ENCODE measurements at places on chromosomes 12 and 14.

DNA sequence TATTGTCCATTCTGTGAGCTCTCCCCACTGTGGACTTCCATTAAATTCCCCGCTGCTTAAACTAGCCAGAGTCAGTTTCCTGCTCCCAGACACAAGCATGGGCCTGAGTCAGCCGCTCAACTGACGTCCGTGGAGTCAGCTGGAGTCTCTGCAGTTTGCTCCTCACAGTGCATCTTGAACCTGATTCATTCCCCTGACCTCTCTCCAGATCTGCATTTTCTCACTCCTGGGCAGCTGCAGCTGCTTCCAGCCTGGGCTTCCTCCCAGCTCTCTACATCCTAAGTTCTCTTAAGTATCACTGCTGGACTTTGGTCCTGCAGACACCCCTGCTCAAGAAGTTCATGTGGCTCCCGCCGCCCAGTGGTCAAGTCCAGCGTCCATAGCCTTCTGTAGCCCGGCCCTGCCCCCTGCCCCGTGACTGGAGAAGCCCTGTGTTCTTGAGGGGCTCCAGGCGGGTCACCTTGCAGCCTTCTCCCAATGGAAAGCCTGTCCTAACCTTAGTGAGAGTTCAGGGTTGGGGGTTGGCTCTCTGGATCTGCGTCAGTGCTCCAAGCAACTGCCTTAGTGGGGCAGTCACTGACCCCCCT, 20.0 kb downstream of the NFKBIA start:
- DNase-seq: no peak

- DNase-seq: no peak
These were observed 116.8 kb downstream of the NELL2 start for GRCh38 chr12:44759289-44759688.

GRCh38 chr12:95096852-95097251, 23.4 kb upstream of the NR2C1 start:
- DNase-seq: no peak

GRCh38 chr14:89720741-89721729, 233.5 kb downstream of the EFCAB11 start:
- DNase-seq: peak; percentile 81

GRCh38 chr12:2751230-2751629, 43.5 kb upstream of the FKBP4 start:
- no peak for DNase-seq

- DNase-seq: peak; percentile 25
These were observed 47.3 kb upstream of the PAWR start for GRCh38 chr12:79737875-79738718.

GRCh38 chr14:70555890-70556289, 21.1 kb upstream of the ADAM20 start:
- DNase-seq: no peak

DNA sequence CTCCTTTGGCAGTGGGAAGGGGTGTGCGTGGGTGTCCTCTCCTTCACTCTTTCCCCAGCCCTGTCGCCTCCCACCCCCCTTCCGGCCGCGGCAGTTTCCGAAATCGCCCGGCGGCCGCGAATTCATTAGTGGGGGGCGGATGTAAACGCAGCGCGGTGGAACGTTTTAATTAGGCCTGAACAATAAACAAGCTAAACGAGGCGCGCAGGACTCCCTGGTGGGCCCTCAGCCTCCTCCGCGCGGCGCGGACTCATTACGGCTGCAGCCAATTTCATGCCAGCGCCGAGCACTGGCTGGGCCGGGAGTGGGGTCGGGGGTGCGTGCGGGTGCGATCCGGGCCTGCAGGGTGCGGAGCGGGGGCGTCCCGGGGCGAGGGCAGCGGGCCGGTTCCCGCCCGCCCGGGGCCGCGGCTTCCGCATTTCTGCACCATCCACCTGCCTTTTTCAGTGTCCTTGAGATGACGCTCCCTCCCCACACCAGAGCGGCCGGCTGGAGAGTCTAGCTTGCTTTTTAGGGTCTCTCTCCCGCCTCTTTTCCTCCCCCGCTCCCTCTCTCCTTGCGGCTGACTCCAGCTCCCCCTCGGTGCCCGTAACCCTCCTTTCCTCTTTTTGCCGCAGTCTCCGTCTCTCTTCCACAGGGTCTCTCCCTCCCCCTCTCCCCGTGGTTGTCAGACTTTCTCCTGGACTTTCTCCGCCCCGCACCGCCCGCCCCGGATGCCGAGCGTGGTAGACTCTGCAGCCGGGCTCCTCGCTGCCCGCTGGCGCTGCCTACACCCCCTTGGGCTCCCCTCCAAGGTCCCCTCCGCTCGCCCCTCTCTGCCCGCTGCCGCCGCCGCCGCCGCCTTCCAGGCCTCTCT, at the start of gene CISTR:
Gene CISTR, minus strand, starts transcription at position 644 of the 856 bp plus-strand sequence.
- peak; percentile 46 for DNase-seq

DNA sequence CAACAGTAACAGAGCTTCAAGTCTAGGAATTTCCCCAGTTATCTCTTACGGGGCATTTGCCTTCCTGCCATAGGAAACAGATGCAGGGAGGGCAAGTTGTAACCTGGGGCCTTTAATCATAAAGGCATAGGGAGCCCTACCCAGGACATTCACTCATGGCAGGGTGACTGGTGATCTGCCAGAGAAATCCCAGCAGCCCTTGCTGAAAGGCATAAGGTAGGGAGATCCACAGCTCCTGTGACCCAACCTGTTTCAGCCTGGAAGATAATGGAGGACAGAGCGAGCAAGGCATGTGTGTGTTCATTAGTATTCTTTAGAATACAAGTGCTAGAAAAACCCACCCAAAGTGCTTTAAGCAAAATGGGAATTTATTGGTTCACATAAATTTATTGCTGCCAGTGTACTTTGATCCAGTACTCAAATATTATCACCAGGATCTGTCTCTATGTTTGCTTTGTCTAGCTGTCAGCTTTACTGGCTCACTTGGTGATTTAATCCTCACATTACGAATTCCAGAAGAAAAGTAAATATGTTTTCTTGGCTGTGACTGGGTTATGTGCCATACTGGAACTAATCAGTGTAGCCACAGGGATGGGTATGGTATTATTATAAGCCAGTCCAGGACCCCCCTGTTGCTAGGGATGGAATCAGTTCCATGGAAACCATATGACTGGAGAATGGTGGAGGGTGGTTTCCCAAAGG, 21.1 kb upstream of the AKAP6 start:
- no peak for DNase-seq

GRCh38 chr12:19298836-19299605, 140.3 kb upstream of the AEBP2 start:
- no peak for DNase-seq

DNA sequence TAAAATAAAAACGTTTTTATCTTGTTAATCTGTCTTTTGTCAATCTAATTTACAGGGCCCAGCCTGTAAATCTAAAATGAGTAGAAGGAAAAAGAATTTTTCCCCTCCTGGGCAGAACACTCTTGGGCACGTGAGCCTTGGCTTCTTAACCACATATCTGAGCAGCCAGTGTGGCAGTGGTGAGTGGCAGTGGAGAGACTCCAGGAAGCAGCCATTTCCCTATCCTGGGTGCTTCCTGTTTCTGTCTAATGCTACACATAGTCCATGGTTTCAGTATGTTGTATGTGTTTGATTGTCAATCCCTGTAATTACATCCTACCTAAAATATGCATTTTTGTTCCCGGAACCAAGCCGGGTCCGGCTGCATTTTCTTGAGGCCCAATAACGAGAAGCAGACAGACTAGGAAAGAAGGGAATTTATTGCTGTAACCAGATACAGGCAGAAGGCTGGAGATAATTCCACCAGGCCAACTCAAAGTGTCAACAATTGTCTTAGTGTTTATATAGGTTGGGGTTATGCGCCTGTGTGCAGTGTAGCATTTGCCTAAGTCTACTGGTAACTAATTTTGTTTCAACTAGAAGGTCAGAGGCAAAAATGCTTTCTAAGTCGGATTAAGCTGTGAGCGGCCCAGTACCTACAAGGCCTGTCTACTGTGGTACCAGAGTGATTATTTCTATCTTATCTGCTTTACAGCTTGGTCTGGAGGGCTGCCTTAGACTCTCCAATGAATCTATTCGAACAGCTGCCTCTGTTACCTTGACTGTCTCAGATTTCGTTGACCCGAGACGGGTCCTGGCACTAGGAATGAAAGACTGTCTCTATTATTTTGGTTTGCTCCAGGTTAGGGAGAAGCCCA, 82.4 kb upstream of the RESF1 start:
- DNase-seq: peak; percentile 35

GRCh38 chr12:46680506-46680905, 145.3 kb downstream of the SLC38A4 start:
- DNase-seq: no peak

- no peak for DNase-seq
These were observed 32.0 kb downstream of the DCP1B start for GRCh38 chr12:1972260-1972659.

- no peak for DNase-seq
These were observed 56.4 kb downstream of the TMCC3 start for GRCh38 chr12:94593822-94594442.

DNA sequence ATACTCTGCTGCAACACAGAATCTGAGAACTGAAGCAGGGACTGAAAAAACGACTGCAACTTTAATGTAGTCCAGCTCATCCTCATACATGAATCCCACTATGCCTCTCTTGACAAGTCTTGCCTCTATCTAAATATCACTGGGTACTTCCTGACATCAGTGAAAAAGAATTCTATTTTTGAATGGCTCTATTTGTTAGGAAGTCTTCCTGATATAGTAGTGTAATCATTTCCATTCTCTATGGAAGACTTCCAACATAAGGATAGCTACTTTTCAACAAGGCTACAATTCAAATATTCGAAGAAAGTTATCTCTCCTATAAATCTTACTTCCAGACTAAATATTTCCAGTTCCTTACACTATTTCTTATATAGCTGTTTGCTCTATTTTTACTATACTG, 167.5 kb downstream of the MDGA2 start:
- DNase-seq: no peak

GRCh38 chr14:82422230-82422629, 888.6 kb upstream of the SEL1L start:
- no peak for DNase-seq

GRCh38 chr12:18432206-18432605, 170.9 kb downstream of the PIK3C2G start:
- no peak for DNase-seq

- DNase-seq: no peak
These were observed 32.9 kb downstream of the ALKBH1 start for GRCh38 chr14:77674931-77675330.

DNA sequence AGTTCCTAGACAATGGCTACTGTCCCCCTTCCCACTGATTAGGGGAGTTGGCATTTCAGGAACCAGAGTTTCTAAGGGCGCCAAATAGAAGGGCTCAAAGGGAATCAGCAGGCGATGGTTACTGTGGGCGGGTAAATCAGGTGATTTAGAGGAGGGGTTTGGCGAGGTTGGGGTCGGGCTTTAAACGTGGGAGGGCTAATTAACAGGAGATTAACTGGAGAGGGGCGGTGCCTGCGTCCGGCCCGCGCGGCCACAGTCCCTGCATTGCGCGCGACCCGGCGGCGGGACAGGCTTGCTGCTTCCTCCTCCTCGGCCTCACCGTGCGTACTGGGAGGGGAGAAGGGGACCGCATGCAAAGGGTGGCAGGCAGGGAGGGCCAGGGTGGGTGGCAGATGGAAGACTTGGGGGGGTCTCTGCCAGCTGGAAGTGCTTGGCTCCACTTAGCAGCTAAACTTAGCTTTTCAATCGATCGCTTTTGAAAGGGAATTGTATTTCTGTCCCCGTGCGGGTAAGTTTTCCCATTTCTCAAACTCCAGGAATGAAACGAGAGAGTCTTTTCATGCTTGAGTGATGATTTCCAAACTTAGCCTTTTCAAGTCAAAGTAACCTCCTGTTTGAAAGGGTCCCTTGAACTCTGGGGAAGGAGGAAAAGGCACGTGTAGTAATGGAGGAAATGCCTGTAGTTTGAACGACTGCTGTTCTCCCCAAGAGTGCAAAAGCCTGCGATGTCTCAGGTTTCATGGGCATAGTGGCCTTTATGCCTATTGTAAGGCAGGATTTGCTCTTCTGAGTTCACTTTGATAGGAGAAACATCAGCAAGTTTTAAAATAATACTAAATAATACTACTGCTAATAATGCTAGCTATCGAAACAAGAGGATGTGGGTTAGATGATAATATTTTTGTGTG, at the start of gene MGST1:
Gene MGST1, plus strand, starts transcription at position 255 of the 908 bp plus-strand sequence. CDS start 6,608 bp downstream, outside the sequence.
- DNase-seq: no peak

DNA sequence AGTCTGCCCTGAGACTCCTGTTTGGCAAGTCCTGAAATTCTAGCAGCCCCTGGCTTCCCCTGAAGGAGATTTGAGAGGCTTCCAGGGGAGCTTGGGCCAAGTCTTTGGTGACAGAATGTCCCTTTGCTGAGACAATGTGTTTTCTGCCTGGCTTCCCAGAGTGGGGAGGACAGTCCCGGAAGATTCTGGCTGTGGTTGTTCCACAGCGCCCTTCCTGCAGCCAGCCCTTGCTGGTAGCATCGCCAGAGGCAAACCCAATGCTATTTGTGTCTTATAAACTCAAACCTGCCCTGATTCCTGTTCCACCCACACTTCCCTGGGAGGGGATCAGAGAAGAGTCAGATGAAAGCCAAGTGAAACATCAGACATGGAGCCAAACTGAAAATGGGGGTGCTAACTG, 56.4 kb upstream of the OAS1 start:
- no peak for DNase-seq

- DNase-seq: no peak
These were observed 965 bp upstream of the NOS1 start for GRCh38 chr12:117362391-117362790.

DNA sequence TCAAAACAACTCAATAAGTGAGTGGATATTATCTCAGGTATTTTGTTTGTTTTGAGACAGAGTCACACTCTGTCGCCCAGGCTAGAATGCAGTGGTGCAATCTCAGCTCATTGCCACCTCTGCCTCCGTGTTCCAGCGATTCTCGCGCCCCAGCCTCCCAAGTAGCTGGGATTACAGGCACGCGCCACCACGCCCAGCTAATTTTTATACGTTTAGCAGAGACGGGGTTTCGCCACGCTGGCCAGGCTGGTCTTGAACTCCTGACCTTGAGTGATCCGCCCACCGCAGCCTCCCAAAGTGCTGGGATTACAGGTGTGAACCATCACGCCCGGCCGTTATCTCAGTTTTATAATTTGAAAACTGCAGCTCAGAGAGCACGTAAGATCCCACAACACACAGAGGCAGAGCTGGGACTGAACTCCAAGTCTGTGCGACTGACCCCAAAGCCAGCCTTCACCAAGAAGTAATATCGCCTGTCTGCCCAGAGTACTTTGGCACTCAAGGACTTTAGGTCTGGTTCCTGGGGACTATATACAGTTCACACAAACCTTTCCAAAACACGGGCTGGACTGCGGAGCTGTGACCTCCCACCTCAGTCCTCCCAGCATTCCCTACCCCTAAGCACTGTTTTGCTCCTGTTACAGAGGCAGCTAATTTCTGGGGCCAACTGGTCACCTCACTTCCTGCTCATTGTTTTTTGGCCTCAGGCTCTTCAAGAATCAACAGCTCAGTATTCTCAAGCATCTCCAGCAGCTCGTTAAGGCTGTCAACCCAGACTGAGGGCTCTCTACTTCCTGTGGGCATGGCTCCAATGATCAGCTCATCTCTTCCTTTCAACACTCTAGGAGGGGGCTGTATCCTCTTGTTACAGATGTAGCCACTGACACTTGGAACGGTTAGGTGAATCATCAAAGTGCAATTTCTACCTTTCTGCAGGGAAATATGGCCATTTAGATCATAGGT, 22.5 kb downstream of the TESC start:
- no peak for DNase-seq
